ENCODE measurements at places on chromosomes 6 and 20. TPM values are rescaled to one million over a fixed set of nuclear protein-coding genes. Genes with fewer than 3 reads are reported as not detected.

DNA sequence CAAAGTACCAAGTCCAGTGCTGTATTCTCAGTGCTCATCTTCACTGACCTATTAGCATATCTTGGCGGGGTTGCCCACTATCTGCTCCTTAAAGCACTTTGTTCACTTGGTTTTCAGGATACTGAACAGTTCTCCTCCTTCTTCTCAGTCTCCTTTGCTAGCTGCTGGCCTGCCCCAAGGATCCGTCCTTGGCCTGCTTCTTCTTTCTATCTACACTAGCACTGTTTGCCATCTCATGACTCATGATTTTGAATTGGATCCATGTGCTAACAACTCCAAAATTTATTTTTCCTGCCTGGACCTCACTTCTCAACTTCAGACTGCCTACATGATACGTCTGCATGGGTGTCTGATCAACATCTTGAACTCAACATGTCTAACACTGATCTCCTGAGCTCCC lies 15.5 kb downstream of the TPD52L1 start:
- no peaks in the 10 kb centered on the region for H3K27me3 ChIP-seq
- DNase-seq, result no peak
- no peaks in the 10 kb centered on the region for H3K36me3 ChIP-seq

DNA sequence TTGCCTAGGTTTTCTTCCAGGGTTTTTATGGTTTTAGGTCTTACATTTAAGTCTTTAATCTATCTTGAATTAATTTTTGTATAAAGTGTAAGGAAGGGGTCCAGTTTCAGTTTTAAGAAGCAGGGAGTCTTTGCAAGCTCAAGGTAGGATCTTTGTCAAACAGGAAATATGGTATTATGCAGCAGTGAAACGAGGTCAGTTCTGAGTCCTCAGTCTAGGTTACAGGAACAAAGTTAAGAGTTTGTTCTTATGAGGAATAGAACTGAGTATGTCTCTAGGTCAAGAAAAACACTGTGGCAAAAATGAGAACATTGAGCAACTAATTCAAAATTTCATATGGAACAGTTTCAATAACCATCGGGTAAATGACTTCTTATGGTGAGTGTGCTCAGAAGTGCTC lies 63.6 kb downstream of the GCLC start:
- H3K27me3 ChIP-seq, result no peaks in the 10 kb centered on the region
- no peaks in the 10 kb centered on the region for H3K36me3 ChIP-seq
- H3K27ac ChIP-seq, result no peak overlapping the region
- no peak overlapping the region for H3K4me3 ChIP-seq

DNA sequence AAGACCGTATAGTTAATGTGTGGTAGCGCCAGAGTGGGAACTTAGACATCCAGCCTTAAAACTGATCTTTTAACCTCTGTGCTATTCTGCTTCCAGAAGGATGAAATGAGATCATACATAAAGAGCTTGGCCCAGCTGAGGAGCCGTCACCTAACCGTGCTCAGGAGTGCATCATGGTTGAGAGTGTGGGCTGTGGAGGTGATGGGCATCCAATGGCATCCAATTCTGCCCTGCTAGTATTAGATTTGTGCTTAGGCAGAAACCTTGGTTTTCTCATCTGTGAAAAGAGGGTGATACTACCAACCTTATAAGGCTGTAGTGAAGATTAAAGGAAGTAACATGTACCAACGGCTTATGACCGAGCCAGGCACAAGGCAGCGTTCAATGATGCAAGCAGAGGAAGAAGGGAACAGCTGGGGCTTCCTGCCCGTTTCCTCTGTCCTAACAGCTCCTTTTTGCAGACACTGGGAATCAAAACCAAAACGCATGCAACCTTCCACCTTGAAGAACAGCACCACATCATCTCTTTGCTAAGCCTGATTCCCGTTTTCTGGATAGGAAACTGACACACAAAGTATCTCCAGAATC lies 1.3 kb downstream of the SLC22A16 start:
- H3K4me1 ChIP-seq, result no peaks in the 10 kb centered on the region
- no peak overlapping the region for H3K27ac ChIP-seq
- peak; percentile 29 for DNase-seq
- peaks cover 12% of the 10 kb centered on the region for H3K27me3 ChIP-seq
- H3K4me3 ChIP-seq, result no peak overlapping the region

TNNC2 gene
- total RNA-seq, result not detected

C2 gene
- total RNA-seq, result 93.8 TPM

DDAH2 gene
- 42.3 TPM for total RNA-seq

C20orf202 gene
- total RNA-seq, result not detected

Data from heart left ventricle (tissue), 16 donors.